ENCODE measurements at places on chromosomes 5 and 9.

GRCh38 chr9:114787781-114788498 lies 17.9 kb downstream of the TNFSF15 start:
- DNase-seq, result no peak

DNA sequence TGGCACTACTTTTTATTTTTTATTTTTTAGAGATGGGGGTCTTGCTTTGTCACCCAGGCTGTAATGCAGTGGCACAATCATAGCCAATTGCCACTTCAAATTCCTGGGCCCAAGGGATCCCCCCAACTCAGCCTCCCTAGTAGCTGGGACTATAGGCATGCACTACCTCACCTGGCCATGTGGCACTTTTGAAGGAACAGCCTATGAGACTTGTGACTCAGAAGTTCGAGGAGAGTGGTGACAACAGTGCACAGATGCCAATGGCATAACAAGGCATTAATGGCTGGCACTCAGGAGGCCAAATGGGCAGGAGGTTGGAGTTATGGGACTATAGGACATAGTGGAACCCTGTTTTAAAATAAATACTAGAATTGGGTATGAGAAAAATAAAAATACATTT lies 33.7 kb downstream of the ANKRD31 start:
- no peak for DNase-seq

DNA sequence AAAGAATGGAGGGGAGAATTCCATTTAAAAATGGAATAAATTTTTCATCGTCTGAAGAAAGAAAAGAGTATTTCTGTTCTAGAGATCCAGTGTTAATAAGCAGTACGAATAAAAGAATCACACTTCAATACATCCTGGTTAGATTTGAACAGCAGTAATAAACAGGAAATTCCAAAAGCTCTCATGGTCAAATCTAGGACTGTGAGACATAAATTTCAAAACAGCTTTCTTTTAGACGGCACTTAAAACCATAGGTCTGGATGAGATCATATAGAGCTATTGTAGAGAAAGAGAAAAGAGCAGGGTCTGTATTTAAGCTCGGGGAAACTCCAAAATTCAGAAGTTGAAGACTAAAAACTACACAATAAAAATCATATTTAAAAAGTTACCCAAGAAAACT lies 1006.9 kb upstream of the CTNND2 start:
- DNase-seq, result no peak

DNA sequence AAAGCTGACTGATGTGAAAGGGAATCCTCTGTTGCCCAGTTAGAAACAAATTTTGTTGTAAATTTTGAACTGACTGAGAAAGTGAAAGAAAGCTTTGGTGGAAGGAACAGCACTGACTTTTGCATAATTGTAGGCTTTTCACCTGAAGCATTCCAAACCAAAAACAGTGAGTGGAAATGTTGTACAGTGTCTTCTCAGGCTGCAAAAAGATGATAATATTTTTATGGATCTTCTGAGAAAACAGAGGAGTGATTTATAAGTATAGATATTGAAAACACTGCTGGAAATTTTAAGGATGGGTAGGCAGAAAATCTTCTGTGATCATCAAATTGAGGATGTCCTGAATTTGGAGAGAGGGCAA lies 40.0 kb downstream of the LURAP1L start:
- no peak for DNase-seq

- DNase-seq, result no peak
These were observed 71.4 kb downstream of the CARTPT start for GRCh38 chr5:71790433-71790832.

- DNase-seq, result no peak
These were observed 6.2 kb downstream of the SLC45A2 start for GRCh38 chr5:33978306-33978705.

GRCh38 chr9:5502553-5502952 lies 7.8 kb upstream of the PDCD1LG2 start:
- no peak for DNase-seq

- DNase-seq, result no peak
These were observed 344.3 kb downstream of the ZNF608 start for GRCh38 chr5:124402144-124402581.

DNA sequence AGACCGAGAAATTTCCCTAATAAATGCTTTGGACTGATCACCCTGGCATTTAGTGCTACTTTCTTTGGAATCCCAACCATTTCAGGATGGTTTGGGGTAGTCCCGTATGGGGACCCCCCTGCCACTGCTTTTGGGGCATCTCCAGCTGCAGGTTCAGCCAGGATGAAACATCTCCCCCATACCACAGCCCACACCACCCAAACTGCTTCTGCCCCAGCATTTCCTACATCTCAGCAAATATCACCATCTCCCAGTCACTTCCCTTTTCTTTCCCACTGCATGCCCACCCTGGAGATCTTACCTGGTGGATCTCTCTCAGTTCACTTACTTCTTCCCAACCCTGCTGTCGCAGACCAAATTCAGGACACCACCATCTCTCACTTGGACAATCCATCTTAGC lies 4.8 kb upstream of the P4HA2 start:
- DNase-seq, result no peak

- no peak for DNase-seq
These were observed 175.2 kb downstream of the SAXO1 start for GRCh38 chr9:18857769-18858168.

DNA sequence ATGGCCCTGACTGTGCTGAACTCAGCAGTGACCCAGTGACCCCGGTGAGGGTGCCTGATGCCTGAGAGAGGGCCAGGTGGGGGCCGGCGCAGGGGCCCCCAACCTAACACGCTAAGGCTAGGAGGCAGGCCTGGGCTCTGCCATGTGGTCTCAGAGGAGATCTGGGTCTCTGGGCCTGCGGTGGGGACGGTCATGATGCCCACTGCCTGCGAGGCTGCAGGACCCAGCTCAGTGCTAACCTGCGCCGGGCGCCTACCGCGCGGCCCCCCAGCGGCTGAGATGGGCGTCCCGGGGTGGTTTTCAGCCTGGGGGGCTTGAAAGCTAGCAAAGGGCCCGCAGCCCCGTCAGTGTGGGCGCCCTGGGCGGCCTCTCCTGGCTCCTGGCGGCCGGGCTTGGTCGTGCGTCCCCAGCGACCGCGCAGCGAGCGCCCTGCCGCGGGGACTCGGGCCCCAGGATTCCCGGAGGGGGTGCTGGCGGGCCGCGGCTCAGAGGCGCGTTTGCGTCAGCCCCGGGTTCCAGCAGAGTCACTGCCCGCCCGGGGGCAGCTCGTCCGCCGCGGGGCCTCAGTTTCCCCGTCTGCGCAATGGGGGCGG lies 2.5 kb downstream of the EGFL7 start:
- DNase-seq, result no peak

DNA sequence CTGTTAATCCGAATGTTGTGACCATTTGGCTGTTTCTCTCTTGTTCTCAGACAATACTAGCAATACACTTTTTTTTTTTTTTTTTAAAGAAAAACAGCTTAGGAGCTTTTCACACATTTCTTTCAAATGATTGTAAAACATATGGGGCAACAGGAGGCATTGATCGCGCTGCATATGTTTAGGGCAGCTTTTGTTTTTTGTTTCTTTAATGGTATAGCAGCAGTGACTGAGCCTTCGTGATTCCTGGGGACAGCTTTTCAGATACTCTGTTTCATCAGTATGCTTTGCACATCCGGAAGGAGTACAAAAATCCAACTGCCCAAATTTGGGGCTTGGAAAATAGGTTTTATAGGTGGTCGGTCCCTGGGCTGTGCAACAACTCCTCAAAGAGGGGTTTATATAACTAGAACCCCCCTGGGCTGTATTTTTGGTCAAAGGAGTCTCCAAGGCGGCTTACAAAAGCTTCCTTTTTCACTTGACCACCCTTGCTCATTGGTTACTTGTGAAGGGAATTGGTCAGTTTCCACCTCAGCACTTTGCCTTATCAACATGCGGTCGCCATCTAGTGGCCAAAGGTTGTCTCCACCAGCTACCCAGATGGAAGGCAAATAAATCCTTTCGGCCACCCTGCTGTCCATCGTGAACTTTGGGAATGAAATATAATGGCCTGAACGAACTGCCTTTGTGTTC lies 91.8 kb downstream of the PDE6A start:
- no peak for DNase-seq

DNA sequence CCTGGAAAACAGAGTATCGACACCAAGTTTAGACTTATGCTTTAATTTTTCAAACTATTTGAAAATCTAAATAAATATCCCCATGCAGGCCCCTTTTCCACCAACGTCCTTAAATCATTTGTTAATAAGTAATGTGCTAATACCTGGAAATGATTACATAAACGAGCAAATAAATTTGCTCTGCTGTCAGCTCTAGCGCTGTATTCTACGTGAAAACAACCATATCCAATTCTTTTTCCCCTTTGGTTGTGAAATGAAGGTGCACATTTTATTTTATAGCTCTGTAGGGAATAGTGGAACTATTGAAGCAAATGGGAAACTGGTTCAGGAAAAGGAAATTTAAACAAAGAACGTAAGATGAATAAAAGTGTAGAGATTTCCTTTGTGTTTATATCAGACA lies 137.7 kb upstream of the ZNF608 start:
- no peak for DNase-seq

- DNase-seq, result no peak
These were observed 26.0 kb downstream of the ACTBL2 start for GRCh38 chr5:57456531-57457135.

GRCh38 chr9:138072897-138073296 lies 195.3 kb downstream of the CACNA1B start:
- no peak for DNase-seq

DNA sequence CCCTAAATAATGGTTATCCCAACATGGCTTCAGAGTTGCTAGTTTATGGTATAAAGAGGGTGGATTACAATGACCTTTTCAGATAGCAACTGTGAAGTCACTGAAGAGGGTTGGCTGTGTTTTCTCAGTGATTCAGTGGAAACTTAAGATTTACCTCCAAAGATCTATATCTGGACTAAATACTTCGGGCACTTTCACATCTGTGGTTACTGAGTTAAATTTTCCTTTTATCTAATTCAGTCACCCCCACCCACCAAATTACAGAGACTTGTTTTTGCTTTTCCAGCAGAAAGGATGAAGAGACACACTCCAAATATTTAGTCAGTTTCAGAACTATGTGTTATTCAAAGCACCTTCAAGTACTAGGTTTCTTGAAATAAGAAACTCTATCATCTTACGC lies 573.2 kb downstream of the CCDC171 start:
- DNase-seq, result no peak
